ENCODE measurements at places on chromosomes 5 and 9. TPM values are rescaled to one million over a fixed set of nuclear protein-coding genes. Genes with fewer than 3 reads are reported as not detected.

Gene CDKN2B
- 21.7 TPM for polyA plus RNA-seq

Gene GRXCR2
- polyA plus RNA-seq: 0.03 TPM

Gene SAXO1
- 0.06 TPM for polyA plus RNA-seq

Gene NTRK2
- polyA plus RNA-seq: 1.2 TPM

Gene CD74
- polyA plus RNA-seq: 742 TPM

Gene MEIKIN
- polyA plus RNA-seq: not detected

Gene FOXD4L4
- polyA plus RNA-seq: 0.03 TPM

DNA sequence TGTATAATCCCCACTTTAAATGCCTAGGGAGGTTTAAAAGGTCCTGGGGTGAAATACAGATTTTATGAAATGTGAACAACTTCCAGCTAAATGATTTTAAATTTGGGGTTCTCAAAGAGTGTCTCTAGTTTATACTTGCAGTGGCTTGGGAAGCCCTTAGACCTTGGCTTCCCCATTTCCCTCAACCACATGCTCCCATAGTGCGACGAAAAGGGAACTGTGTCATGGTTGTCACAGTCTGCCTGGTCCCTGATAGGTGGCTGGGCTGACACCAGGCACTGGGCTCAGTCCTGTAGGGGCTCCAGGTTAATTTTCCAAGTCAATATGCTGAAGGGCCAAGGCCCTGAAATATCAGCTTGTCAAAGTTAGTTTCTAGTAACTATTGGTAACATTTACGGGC is 10.4 kb upstream of the CXCL14 start:
- no peak overlapping the region for H3K4me3 ChIP-seq
- H3K27ac ChIP-seq: no peak overlapping the region
- no peak for DNase-seq
- no peaks in the 10 kb centered on the region for H3K36me3 ChIP-seq
- no peaks in the 10 kb centered on the region for H3K4me1 ChIP-seq

DNA sequence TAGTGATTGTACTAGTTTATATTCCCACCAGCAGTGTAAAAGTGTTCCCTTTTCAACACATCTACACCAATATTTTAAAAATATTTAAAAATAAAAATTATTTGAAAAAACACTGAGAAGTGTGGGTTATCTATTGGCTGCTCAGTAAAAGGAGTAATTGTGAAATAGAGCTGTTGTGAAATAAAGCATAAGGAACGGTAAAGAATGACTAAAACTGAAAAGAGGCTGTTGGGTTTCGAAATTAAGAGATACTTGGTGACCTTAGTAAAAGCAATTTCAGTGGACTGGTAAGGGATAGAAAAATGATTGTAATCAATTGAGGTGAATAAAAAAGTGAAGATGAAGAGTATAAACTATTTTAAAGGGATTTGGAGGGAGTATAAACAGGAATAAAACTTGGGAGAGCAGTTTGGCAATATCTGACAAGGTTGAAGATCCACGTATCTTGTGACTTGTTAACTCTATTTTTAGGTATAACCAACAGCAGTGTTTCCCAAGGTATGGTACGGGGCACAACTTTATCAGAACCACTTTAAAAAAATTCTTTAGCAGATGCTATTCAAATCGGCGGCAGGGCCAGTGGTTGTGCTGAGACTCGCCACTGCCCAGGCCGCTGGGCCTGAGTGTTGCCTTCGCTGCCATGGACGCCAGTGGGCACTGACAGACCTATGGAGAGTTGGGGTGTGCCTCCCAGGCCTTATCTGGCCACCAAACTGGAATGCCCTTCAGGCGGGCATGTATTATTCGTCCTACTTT is 63.3 kb downstream of the TMEM38B start:
- no peaks in the 10 kb centered on the region for H3K27me3 ChIP-seq
- no peak for DNase-seq
- H3K36me3 ChIP-seq: no peaks in the 10 kb centered on the region
- H3K4me1 ChIP-seq: no peaks in the 10 kb centered on the region

DNA sequence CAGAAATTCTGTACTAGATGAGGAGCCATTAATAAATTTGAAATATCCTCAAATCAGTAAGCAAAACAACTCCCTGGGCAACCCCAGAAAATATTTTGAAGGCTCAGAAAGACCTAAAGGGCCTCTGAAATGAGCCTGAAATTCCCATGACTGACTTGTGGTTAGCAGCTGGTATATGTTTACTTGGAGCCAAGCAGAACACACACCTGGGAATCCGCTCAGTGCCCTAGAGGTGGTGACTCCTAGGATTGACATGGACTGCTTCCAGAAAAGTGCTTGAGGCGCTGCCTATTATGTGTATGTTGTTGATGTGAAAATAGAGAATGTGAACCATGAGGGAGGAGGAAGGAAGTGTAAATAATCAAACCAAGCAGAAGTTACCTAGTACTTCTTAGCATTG is 14.7 kb downstream of the RFK start:
- peaks cover 6% of the 10 kb centered on the region for H3K4me1 ChIP-seq
- H3K36me3 ChIP-seq: no peaks in the 10 kb centered on the region
- no peak overlapping the region for H3K27ac ChIP-seq

GRCh38 chr5:59319250-59319649 is 574.3 kb downstream of the PDE4D start:
- H3K4me3 ChIP-seq: no peak overlapping the region
- peaks cover 17% of the 10 kb centered on the region for H3K4me1 ChIP-seq
- no peaks in the 10 kb centered on the region for H3K27me3 ChIP-seq
- H3K36me3 ChIP-seq: no peaks in the 10 kb centered on the region
- no peak overlapping the region for H3K27ac ChIP-seq
- no peak for DNase-seq

GRCh38 chr9:128059365-128059983 is 7.6 kb downstream of the NAIF1 start:
- H3K4me1 ChIP-seq: no peaks in the 10 kb centered on the region
- H3K27me3 ChIP-seq: no peaks in the 10 kb centered on the region
- no peak overlapping the region for H3K4me3 ChIP-seq
- peaks cover 23% of the 10 kb centered on the region for H3K36me3 ChIP-seq
- no peak for DNase-seq
- no peak overlapping the region for H3K27ac ChIP-seq

DNA sequence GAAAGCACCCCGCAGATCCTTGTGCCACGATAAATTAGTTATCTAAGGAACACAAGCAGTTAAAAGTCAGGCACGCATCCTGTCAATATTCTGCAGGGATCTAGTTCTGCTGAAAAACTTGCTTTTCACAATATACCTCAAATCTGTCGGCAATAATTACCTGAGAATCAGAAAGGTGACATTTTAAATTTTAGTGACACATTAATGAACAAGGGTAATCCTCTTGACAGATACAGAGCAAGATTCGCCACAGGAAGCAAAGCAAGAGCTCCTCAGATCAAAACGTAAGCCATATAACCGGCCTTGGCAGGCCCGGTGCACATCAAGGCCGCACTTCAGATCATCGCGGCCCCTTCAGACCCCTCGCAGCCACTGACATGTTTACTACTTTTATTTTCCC is 185.7 kb downstream of the ATPSCKMT start:
- no peak overlapping the region for H3K27ac ChIP-seq
- DNase-seq: no peak
- H3K27me3 ChIP-seq: no peaks in the 10 kb centered on the region
- no peak overlapping the region for H3K4me3 ChIP-seq

DNA sequence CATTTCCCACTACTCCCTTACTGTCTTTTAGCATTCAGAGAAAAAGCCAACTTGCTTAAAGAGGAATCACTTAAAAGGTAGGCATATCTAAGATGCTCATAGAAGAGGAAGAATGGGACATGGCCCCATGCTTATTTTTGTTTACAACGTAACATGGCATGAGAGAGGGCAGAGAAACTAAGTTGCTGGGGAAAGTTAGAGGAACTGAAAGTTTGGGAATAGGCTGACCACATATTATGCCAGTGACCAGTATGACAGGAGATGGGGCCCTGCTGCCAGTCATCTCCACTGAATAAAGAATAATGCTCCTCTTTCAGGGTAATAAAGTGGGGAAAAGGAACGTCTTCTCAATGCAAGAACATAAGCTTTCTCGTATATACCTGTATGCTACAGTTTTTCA is 1.9 kb downstream of the PLPP6 start:
- no peaks in the 10 kb centered on the region for H3K27me3 ChIP-seq
- H3K36me3 ChIP-seq: no peaks in the 10 kb centered on the region
- H3K4me3 ChIP-seq: peak overlapping the region; percentile 73
- DNase-seq: no peak
- peak overlapping the region; percentile 82 for H3K27ac ChIP-seq

DNA sequence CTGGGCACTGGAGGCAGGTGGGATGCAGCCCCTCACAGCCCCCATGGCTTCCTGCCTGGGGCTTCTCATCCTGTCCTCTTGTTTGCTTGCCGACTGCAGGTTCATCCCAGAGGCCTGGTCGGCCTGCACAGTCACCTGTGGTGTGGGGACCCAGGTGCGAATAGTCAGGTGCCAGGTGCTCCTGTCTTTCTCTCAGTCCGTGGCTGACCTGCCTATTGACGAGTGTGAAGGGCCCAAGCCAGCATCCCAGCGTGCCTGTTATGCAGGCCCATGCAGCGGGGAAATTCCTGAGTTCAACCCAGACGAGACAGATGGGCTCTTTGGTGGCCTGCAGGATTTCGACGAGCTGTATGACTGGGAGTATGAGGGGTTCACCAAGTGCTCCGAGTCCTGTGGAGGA is 232.7 kb downstream of the ADAMTSL1 start:
- H3K4me3 ChIP-seq: no peak overlapping the region
- no peaks in the 10 kb centered on the region for H3K27me3 ChIP-seq
- DNase-seq: no peak
- no peak overlapping the region for H3K27ac ChIP-seq
- H3K4me1 ChIP-seq: no peaks in the 10 kb centered on the region

DNA sequence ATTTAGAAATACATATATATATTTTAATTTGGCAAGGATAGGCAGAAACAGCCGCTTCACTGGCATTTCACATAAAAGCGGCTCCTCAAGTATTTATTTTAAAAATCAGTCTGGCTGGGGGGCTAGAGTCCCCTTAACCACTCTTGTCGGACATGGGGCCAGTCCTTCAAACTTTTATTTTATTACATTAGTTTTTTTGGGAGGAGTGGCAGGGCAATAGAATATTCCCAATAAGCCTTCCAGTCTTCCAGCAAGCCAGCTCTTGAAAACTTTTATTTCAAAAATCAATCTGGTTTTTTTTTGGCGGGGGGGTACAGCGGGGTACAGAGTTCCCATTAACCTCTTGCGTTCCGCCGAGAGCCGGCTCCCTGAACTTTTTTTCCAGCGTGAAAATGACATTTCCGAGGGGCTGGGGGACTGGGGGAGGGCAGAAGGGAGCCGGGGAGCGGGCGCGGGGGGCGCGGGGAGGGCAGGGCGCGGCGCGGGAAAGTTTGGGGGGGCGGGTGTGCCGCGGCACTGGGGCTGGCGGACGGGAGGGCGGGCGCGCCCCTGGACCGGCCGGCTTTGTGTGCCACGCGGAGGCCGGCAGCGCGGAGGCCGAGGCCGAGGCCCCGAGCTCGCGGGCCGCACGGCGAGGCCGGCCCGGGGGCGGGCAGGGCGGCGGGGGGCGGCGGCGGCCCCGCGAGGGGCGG is 504 bp upstream of the ZNF618 start:
- no peaks in the 10 kb centered on the region for H3K4me1 ChIP-seq
- H3K36me3 ChIP-seq: no peaks in the 10 kb centered on the region
- H3K27ac ChIP-seq: no peak overlapping the region
- DNase-seq: no peak
- H3K27me3 ChIP-seq: peaks cover 10% of the 10 kb centered on the region

DNA sequence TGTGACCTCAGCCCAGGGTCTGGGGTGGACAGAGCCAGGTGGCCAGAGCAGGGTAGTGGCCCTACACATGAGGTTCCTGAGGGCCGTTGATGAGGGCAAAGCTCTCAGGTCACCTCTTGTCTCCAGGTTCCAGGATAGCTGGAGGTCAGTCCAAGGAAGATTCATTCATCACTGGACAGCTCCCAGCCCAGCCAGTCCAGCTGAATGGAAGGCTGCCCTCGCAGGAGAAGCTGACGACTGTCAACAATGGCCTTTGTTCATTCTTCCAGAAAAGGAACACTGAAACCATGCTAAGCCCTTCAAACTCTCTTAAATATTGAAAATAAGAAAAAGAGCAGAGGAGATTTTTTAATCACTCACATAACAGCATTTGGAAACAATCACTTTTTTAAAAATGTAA is 169.7 kb upstream of the TBCA start:
- peaks cover 24% of the 10 kb centered on the region for H3K27me3 ChIP-seq
- H3K4me1 ChIP-seq: no peaks in the 10 kb centered on the region
- no peaks in the 10 kb centered on the region for H3K36me3 ChIP-seq
- no peak for DNase-seq

Data from large intestine (tissue), 12 donors.